HepG2 (cell line): ENCODE measurements at places on chromosomes 16 and 17.

- DNase-seq: no peak
These were observed 155.9 kb downstream of the NTN1 start for GRCh38 chr17:9177212-9177611.

DNA sequence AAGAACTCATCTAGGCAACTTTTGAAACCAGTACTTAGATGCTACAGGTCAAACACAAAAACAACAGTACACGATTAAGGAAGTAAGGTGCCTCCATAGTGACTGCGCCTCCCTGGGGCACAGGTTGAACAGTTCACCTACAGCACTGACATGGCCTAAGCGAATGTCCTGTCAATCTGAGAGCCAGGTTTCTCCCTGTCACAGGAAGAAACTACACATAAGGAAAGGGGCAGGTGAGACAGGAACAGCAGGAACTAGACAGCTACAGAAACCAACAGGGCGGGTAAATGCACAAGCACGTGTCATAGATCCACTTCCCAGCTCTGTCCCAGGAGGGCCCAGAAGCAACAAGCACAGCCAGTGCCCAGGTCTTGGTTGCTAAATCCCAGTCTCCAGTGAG lies 8.0 kb upstream of the ARHGDIA start:
- DNase-seq: no peak

DNA sequence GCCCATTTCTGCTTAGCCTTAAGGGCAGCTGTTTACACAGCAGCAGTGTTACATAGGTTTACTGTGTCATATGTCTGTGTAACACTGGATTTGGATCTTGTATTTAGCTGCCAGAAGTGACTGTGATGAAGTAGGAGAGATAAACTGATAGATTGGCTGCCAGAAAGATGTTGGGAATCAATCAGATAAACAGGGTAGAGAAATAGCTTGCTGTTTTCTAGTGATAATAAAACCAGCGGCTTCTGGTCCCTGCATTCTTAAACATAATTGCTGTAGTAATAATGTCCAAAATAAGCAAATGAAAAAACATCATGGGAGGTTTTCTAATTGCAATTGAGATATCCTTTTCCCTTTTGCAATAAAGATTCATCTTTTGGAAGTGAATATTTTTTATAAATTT lies 68.7 kb downstream of the AATF start:
- DNase-seq: no peak

DNA sequence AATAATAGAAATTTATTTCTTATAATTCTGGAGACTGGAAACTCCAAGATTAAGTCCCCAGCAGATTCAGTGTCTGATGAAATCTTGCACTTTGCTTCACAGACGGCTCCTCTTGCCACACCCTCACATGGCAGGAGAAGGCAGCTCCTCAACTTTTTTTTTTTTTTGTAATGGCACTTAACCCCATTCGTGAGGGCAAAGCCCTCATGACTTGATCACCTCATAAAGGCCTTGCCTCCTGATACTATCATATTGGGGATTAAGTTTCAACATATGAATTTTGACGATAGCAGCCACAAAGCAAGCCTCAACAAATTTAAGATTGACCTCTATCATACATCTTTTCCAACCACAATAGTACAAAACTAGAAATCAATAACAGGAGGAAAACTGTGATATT lies 42.3 kb upstream of the CDYL2 start:
- DNase-seq: no peak

- DNase-seq: no peak
These were observed 18.8 kb downstream of the SEZ6 start for GRCh38 chr17:28986714-28987655.

DNA sequence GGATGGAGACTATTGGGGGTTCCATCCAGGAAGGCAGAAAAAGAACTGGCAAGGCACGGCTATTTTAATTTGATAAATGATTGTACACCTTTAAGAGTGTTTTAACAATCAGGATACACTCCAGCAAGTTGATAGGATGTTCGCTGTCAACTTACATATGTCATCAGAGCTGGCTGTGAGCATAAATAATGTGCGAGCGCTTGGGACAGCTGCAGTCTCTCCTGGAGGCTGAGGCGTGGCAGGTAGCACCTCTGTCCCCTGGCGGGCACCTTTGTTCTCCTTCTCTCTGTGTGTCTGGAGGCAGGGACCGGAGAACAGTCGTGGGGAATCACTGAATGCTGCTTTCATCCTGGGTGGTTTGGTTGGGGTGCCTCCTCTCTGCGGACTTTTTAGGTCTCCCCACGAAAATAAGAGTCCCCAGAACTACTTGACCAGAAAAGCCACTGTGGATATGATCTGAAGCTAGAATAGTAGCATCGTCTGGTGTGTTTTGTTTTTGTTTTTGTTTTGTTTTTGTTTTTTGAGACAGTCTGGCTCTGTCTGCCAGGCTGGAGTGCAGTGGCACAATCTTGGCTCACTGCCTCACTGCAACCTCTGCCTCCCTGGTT lies 9.4 kb downstream of the BAHCC1 start:
- DNase-seq: no peak

GRCh38 chr17:76382803-76383545 lies 1.4 kb upstream of the SPHK1 start:
- DNase-seq: peak; percentile 89

GRCh38 chr16:78303946-78304345 lies 204.5 kb downstream of the WWOX start:
- no peak for DNase-seq

- DNase-seq: no peak
These were observed 158.0 kb upstream of the HS3ST3A1 start for GRCh38 chr17:13759518-13760335.

DNA sequence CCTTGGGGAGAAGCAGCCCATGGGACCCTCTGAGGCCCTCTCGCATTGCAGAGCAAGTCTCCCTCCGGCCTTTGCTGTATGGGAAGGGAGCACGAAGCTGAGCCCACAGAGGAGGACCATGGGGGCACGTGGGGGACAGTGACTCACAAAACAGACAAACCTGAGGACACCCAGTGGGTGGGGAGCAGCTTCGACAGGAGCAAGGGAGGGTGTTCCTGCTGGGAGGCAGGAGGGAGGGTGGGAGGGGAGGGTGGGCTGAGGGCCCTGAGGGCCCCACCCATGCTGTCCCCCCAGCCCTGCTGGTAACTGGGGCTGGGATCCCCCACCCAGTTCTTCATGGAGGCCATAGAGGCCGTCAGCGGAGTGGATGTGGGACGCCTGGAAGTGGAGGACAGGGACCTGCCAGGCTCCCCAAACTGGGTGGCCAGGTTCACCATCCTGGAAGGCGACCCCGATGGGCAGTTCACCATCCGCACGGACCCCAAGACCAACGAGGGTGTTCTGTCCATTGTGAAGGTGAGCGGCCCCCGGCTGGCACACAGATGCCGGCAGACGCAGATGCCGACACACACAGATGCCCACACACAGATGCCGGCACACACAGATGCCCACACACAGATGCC lies 12.5 kb downstream of the SLC22A31 start:
- DNase-seq: no peak

DNA sequence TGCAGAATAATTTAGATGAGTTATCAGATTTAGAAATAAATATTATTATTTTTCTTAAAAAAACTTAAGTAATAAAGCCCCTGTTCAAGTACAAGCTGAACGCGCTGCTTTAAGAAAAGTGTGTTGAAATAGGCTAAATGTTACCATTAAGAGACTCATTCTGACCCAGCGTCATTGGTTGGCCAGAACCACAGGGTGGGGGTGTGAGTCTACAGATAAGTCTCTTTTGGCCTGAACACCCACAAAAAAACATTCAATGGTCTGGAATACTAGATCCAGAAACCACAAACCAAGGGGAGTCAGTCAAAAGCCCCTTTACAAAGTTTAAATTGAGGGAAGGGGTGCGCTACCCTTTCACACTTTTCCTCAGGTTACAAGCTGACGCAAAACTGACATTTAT lies 776.1 kb downstream of the KCNJ2 start:
- DNase-seq: no peak

- DNase-seq: no peak
These were observed 21.1 kb downstream of the RARA start for GRCh38 chr17:40329839-40330794.

- DNase-seq: no peak
These were observed 356.6 kb downstream of the KCNJ2 start for GRCh38 chr17:70525961-70526360.

DNA sequence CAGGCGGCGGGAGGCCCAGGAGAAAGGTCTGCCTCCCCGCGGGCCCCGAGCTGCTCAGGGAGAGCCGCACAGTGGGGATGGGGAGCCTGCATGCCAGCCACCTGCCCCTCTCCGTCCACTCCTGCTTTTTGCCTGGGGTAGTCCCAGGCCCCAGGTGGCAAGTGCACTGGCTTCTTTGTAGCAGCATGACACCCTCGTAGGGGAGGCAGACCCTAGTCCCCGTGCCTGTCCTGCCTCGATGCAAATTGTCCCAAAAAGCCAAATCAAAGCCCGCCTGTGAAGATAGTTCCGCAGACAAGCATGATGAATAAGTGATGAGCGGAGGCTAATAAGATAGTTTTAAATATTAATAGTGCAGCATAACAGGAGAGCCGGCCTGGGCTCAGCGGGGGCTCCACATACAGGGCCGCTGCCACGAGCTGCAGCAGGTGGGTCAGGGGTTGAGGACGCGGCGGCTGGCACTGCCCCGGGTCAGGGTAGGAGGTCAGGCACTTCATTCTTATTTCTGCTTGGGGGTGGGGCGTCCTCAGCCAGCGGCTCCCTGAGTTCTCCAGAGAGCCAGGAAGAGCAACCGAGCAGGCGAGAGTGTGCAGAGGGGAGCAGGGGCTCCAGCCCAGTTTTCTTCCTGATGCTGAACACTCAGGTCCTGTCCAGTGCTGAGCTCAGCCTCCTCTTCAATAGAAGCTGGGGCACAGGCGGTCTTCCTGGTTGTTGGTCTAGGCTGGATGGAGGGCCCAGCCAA lies 26.8 kb downstream of the GINS2 start:
- no peak for DNase-seq

- no peak for DNase-seq
These were observed 232.8 kb downstream of the SEC14L1 start for GRCh38 chr17:77373299-77374169.

- DNase-seq: no peak
These were observed 26.7 kb upstream of the TEX2 start for GRCh38 chr17:64289741-64290141.

GRCh38 chr17:55384643-55385232 lies 36.9 kb downstream of the MMD start:
- no peak for DNase-seq

- no peak for DNase-seq
These were observed 35.8 kb upstream of the RASL10B start for GRCh38 chr17:35695613-35696012.

GRCh38 chr16:84514874-84515835 lies 10.7 kb upstream of the MEAK7 start:
- peak; percentile 85 for DNase-seq

GRCh38 chr16:29915590-29916247 lies 10.3 kb downstream of the KCTD13 start:
- DNase-seq: peak; percentile 63

- DNase-seq: no peak
These were observed 8.1 kb downstream of the HROB start for GRCh38 chr17:44149750-44150329.

DNA sequence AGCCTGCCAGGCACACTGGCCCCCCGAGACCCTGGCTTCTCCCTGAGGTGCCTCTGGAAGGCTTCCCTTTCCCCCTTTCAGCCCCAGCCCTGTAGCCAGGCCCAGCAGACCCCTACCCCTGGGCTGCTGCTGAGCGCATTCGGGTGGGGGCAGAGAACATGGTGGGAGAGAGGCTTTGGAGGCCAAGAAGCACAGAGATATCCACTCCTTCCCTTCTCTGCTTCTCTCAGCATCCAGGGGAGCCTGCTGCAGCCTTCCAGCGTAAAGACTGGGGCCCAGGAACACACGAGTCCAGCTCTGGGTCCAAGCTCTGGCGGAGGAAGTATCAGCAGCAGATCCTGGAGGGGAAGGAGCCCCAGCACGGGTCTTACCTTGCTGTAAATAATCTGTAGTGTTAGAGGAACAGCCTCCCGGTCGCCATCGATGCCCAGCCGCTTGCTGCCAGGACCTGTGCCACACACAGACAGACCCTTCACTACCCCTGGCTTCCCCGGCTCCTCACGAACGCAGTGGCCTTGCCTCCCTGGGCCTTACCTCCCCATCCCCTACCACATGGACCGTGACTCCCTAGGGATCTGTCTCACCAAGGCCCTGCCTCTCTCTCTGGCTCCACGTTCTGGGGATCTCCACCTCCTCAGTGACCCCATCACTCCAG lies 17.0 kb upstream of the PIK3R6 start:
- DNase-seq: no peak

DNA sequence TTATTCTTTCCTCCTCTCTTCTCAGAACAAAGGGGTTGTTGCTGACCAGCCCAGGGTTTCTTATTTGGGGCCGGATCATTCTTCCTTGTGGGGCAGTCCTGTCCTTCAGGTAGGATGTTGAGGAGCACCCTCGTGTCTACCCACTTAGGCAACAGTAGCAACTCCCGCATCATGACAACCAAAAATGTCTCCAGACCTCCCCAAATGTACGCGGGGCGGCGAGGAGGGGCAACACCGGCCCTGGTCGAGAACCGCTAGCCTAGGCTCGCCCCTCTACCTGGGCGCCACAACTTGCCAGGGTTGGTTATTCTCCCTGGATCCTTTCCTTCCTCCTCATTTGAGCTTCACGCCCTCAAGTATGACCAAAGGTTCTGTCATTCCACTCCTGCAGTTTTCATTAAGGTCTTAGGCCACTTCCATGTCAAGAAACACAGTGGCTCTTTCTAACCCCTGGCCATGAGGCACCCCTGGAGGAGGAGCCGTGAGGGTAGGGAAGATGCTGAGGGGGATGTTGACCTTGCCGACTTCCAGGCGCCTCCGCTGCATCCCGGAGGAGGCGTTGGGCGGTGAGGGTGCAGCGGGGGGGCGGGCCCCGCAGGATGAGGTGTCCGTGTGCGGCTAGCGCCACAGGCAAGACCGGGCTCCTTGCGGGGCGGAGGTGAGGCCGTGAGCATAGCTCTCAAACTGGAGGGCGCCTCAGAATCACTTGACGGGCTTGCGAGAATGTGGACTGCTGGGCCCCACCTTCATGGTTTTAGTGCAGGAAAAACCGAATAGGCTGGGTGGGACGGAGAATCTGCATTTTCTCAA lies 712 bp upstream of the SPECC1 start:
- DNase-seq: no peak

GRCh38 chr17:69030169-69030568 lies 30.6 kb downstream of the ABCA9 start:
- DNase-seq: no peak

DNA sequence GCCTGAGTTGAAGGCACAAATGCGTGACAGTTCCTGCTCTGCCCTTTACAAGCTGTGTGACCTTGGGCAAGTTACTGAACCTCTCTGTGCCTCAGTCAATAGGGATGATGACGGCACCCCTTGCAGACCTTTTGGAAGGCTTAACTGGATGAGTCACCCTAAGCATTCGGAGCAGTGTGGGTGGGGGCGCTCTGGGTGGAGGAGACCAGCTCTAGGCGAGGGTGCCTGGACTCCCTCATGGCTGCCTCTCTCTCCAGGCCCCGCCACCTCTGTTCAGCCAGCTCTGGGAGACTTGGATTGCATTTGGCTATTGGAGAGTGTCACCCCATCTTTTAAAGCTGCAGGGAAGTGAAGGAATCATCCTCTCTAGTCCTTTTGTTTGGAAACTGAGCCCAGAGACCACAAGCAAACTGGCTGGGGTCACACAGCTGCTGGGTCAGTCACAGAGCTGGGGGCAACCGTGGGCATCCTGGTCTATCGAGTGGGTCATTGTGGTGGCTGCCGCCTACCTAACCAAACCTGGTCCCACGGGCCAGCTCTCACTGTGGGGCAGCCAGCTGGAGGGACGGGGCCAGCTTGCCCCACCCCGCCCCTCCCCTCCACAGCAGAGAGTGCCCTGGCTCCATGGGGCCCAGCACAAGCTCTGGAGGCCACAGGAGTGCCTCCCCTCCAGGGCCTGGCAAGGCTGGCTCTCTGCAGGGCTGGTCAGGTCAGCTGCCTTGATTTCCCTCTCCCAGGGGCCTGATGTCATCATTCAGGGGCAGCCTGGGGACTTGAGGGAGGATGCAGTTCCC lies 20.2 kb upstream of the GSE1 start:
- no peak for DNase-seq
